ENCODE measurements at places on chromosomes 1 and 21.

DNA sequence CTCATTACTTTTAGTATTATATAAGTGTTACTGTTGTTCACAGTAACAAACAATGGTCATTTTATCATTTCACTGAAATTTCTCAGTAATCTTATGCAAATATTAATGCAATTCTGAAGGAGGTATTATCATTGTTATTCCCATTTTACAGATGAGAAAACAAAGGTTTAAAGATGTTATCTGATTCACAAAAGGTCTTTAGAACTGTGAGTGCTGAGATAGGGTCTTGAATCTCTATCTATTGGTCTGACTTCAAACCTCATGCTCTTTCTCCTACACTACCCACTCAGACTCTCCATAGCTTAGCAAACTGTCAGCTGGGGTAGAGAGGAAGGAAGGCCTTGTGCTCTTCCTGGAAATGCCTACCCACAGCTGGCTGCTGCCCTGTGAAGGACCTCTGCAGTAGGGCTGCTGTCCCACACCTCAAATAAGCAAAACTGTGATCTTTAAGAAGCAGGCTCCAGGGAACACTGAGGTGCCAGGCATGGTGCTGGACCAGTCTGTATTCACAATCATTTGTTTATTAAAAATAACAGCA lies 6.2 kb upstream of the OSCP1 start:
- DNase-seq: no peak

DNA sequence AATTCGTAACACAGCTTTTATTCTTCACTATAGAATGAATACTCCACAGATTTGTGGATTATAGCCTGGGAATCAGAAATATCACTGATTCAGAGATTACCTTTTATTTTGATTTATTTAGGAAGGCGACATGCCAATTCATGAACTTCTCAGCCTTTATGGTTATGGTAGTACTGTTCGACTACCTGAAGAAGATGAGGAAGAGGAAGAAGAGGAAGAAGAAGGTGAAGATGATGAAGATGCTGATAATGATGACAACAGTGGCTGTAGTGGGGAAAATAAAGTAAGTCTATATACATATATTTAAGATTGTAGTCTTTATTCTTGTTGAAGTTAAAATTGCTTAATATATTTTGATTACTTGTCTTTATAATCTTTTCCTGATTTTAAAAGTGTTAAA lies 33.1 kb downstream of the MIER1 start:
- DNase-seq: no peak

DNA sequence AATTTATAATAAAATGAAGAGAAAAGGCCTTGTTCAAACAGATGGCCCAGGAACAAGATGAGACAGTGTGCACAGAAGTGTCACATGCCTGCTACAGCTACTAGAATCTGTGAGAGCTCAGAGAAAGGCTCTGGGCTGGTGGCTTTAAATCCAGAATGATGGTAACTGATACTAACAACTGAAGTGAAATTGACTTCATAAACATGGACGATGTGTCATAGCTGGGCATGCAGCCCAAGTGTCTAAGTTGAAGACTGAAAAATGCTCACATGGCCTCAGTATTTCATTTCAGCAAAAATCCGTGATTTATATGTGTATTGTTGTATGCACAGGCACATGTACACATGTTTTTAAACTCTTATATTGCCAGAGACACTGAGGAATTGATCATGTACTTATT lies 208.3 kb upstream of the RUNX1 start:
- DNase-seq: peak; percentile 68

DNA sequence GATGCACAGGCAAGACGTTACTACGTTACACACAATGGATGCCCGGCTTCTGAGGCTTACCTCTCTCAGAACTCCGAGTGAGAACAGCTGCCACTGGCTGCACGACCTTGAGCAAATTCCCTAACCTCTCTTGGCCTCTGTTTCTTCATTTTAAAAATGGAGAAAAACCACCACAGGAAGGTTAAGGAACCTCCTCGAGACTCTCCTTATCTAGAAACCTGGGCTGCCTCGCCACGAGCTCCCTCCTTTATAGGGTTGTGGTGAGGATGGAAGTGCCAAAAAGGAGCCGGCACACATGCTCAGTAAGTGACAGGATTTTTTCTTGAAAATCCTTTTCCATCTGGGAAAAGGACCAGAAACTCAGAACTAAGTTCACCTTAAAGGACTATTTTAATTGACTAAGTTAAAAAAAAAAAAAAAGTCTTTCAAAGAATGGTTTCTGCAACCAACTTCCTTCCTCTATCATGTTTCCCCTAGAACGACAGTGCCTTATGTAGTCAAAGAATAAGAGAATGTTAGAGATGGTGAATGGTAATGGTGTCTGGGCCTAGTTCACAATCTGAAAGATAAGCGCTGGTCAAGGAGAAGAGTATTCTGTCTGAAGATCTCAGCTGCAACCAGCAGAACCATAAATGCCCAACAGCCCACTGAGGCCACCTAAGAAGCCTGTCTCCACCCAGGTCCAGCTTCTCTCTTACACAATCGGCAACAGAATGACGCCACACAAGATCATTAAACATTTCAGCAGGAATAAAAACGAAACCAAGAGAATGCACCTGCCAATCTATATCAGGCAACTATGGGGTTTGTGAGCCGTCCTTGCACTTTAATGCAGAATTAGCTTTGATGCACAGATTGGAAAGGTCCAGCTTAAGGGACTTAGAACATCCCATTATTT lies 64.9 kb downstream of the SLC45A1 start:
- DNase-seq: no peak

DNA sequence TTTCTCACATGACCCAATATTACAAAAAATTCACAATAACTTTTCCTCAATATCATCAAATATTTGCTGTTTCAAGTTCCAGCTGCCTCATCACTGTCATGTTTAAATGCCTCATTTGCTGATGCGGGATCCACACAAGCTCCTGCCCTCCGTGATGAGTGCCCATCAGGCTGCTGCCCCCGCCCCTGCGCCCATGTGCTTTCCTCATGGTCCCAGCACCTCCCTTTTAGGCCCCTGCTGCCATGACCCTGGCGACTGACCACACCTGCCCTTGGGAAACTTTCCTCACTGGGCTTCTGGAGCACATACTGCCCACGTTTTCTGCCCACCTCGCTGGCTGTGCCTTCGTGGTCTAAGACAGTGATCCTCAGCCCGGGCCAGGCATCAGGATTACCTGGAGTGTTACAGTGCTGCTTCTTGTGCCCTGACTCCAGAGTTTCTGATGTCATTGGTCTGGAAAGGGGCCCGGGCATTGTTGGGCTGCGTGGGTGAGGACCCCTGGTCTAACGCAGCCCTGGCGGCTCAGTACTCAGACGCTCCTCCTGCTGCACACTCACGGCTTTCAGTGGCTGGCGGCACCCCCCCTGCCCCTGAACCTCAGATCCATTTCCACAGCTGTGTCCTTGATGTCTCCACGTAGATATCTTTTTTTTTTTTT lies 20.5 kb downstream of the PLEKHM2 start:
- DNase-seq: no peak

DNA sequence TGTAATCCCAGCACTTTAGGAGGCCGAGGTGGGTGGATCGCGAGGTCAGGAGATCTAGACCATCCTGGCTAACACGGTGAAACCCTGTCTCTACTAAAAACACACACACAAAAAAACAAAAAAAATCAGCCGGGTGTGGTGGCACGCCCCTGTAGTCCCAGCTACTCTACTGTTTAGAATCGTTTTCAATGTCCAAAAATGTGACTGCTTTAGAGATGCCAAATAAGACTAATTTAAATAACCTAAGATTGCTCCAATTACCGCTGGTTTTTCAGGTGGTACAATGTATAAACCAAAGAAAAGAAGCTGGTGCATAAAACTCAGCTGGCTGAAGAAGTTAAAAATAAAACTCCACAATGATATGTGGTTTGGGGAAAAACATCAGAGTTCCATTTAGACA lies 132.0 kb downstream of the RERE start:
- DNase-seq: no peak

- DNase-seq: no peak
Observed at GRCh38 chr1:203461717-203462116, 13.9 kb upstream of the PRELP start.
